Left renal cortex interstitium (tissue), 4 donors: ENCODE measurements at places on chromosomes 7 and 10.

GRCh38 chr7:127792528-127793342 is 140.7 kb downstream of the SND1 start:
- no peak for DNase-seq

DNA sequence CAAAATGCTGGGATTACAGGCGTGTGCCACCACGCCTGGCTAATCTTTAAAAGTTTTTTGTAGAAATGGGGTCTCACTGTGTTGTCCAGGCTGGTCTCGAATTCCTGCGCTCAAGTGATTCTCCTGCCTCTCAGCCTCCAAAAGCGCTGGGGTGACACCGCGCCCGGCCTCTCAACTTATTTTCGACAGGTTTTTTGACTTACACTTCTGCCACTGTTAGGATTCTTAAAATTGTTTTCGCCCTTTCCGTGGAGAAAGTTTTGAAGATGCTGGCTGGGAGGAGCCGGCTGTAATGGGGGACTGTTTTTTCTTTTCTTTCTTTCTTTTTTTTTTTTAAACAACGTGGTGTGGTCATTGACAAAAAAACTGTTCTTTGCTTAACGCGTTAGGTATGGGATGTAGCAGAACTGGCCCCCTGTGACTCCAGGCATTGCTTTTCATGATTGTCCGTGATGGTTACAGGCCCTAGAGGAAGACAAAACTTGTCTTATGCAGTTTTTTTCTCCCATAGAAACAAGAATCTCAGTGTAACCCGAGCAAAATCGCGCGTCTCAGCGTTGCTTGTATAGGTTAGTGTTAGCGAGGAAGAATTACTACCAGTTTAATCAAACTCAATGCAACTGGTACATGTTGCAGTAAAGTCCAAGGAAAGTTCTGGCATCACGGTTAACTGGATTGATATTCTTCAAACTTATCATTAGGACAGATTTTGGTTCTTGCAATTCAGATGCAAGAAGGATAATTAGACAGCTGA is 72.2 kb downstream of the DAGLB start:
- DNase-seq: no peak

- no peak for DNase-seq
These were observed 88.5 kb downstream of the ACTR3B start for GRCh38 chr7:152848026-152848425.

DNA sequence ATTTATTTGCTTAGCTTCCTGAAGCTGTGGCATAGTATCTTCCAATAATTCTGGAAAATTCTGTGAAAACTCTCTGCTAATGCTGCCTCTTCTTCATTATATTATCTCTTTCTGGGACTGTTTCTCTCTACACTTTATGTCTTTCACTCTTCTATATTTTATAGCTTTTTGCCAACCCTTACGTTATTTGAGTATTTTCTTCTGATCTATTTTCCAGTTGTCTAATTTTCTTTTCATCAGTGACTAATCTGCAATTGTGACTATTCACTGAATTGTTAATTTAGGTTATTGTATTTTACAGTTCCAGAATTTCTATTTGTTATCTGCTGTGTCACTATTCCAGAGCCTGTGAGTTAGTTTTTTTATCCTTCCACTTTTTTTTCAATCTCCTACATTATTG is 273.4 kb upstream of the PHYHIPL start:
- no peak for DNase-seq

DNA sequence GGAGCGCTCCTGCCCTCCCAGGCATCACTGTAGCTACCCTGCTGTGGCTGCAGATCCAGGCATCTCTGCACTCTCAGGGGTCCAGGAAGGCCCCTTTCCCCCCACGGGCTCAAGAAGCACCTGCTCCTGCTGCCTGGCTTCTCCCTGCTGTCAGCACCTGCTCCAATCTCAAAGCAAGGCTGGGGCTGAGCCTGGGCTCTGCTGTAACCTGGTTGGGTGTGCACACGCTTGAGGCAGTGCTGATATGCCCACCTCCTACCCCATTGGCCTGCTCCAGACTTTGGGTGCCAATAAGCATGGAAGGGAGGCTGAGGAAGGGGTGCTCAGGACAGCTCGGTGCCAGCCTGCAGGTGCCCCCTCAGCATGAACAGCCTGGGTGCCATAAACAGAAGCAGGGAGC is 185.0 kb downstream of the ZNF438 start:
- DNase-seq: no peak

DNA sequence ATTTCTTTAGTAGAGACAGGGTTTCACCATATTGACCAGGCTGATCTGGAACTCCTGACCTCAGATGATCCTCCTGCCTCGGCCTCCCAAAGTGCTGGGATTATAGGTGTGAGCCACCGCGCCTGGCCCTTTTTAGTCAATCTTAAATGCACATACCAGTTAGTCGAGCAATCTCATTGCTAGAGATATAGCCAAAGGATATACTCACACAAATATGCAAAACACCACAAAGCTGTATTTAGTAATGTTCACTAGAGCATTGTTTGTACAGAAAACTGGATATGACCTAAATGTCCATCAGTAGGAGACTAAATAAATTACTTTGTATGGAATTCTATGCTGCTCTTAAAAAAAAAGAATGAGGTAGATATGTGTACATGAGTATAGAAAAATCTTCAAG is 24.5 kb upstream of the IL6 start:
- DNase-seq: no peak

GRCh38 chr7:11540271-11540761 is 291.7 kb downstream of the THSD7A start:
- DNase-seq: no peak

- no peak for DNase-seq
These were observed 215.6 kb downstream of the DNAJB6 start for GRCh38 chr7:157552295-157552993.

DNA sequence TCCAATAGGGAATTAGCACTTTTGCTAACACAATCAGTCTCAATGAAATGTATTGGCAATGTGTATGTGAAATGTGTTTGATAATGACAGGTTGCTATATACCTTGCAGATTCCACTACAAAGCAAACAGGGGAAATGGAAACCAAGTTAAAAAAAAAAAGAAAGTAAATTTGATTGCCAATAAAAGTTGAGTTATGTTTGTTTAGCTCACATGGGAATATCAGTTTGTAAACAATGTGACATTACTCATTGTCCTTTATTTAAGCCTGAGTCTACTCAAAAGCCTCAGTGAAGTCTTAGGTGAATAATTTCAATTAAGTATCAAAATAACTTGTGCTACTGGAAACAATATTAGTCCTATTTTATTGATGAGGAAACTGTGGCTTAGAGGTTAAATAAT is 285.2 kb downstream of the CACNA2D1 start:
- DNase-seq: no peak

GRCh38 chr7:24075426-24075810 is 208.6 kb upstream of the NPY start:
- DNase-seq: no peak

DNA sequence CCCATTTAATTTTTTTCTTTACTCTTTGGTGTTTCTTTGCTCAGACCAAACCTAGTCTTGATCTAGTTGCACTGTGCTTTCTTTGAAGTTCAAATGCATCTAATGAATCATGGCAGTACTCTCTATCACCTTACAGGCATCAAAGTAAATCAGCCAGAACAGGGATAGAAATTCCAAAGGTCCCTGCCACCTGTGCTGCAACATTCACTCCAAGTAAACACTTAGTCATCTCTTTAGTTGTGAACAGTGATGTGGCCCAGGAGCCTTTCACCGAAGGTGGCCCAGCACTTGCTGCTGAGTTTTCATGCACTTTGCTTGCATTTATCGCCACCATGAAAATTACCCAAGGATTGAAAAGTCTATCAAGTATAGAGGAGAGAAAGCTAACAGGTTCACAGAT is 314.1 kb upstream of the ETV1 start:
- no peak for DNase-seq

DNA sequence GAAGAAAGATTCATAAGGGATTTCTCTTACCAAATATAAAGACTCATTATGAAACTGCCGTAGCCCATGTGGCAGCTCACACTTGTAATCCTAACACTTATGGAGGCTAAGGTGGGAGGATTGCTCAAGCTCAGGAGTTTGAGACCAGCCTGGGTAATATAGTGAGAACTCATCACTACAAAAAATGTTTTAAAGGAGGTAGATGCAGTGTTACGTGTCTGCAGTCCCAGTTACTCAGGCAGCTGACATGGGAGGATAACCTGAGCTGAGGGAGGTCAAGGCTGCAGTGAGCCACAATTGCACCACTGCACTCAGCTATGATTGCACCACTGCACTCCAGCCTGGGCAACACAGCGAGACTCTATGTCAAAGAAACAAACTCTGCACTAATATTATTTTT is 18.1 kb upstream of the DNA2 start:
- DNase-seq: no peak

GRCh38 chr7:85405016-85405902 is 218.4 kb upstream of the SEMA3D start:
- no peak for DNase-seq

- DNase-seq: no peak
These were observed 197.0 kb upstream of the PRSS58 start for GRCh38 chr7:142454862-142455261.

- no peak for DNase-seq
These were observed 61.5 kb upstream of the GPR22 start for GRCh38 chr7:107408349-107408748.

- no peak for DNase-seq
These were observed 220.5 kb downstream of the MLLT10 start for GRCh38 chr10:21754410-21755011.

DNA sequence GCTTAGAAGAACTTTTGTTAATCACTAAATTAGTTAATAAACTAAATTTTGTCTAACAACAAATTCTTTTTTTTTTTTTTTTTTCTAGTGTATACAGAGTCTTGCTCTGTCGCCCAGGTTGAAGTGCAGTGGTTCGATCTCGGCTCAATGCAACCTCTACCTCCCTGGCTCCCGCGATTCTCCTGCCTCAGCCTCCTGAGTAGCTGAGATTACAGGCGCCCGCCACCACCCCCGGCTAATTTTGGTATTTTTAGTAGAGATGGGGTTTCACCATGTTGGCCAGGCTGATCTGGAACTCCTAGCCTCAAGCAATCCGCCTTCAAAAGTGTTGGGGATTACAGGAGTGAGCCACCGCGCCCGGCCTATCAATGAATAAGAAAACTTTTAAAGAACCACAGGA is 1.1 kb upstream of the IQUB start:
- no peak for DNase-seq

DNA sequence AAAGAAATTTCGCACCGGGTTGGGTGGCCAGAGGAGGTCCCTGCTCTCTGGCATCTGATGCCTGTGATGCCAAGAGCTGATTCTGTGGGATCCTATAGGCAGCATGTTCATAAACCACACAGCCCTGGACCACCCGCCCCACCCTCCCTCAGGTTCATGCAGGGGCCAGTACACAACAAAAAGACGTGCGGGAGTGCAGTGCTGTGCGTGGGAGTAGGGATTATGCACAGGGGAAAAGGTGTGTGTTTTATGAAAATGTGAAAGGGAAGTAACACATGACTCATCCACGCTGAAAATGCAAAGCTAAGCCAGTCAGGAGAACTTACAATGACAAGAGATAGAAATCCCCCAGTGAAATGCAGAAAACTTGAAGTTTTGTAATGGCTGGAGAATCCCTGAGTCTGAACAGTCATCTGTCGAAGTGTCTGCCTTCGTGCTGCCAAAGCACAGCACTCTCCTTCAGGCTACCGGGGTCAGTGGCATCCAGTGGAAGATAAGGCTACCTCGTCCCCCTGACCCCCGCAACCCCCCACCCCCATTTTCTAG is 1.1 kb downstream of the KIAA1217 start:
- no peak for DNase-seq

- no peak for DNase-seq
These were observed 50.5 kb downstream of the CDK6 start for GRCh38 chr7:92785923-92786322.

- no peak for DNase-seq
These were observed 369.3 kb downstream of the CALN1 start for GRCh38 chr7:72042855-72043254.

DNA sequence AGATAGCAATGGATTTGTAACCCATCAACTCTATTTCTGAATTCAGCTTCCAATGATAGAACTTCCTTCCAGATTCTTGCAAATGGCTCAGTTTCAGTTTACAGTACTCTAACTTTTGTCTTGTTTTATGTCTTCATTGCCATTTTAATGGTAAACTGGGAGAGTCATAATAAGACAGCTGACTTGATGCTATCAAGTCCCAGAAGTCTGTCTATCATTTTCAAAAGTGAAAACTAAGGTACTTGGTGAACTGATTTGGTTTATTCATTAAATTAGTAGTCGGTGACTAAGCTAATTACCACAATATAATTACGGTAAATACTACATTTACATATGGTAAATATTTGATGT is 25.0 kb downstream of the RTKN2 start:
- no peak for DNase-seq

DNA sequence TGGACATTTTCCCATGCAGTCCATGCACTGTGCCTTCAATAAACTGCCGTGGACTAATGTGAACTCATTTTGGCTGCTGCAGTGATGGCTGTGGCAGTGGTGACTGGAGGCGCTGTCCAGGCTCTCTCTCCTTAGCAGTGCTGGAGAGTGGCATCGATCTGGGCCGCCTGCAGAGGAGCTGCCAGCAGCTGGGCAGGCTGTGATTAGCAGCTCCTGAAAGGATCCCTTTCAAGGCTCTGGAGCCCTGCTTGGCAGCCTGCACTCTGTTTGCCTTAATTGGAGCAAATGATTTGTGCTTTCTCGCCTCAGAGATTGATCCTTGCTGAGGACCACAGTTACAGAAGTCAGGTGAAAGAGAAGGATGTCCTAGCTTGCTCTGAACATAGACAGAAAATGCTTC is 130.1 kb upstream of the VWC2 start:
- no peak for DNase-seq
